ENCODE measurements at places on chromosomes 7 and 10.

GRCh38 chr10:131743190-131744151 lies 157.3 kb upstream of the PPP2R2D start:
- no peak for DNase-seq

- DNase-seq: no peak
Observed at GRCh38 chr10:79440281-79440680, 5.1 kb downstream of the ZCCHC24 start.

- DNase-seq: no peak
Observed at GRCh38 chr10:22152403-22152802, 65.4 kb downstream of the EBLN1 start.

- no peak for DNase-seq
Observed at GRCh38 chr7:130426564-130426963, 14.3 kb downstream of the CEP41 start.

DNA sequence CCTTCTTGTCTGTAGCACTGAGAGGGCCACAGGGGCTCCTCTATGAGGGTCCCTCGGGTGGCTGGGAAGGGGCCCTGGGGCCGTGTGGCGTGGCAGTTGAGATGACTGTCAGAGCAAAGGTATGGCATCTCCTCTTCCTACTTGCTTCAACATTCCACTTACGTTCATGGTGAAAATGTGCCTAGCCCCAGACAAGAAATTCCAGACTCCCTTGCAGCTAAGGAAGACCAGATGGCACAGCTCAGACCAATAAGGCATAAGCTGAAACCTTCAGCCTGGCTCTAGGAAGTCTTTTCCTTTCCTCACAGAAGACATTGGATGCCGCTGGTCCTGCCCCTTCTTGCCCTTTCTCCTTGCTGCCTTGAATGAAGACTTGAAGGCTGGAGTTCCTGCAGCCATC lies 57.4 kb downstream of the ZNF503 start:
- DNase-seq: no peak
